ENCODE measurements at places on chromosomes 7 and 10. TPM values are rescaled to one million over a fixed set of nuclear protein-coding genes. Genes with fewer than 3 reads are reported as not detected.

CDK14 gene
- 0.12 TPM for total RNA-seq

SH2D4B gene
- not detected for total RNA-seq

ARHGAP22 gene
- total RNA-seq: 4.4 TPM

GPR15LG gene
- total RNA-seq: not detected

UNC5B gene
- total RNA-seq: 0.53 TPM

TUBAL3 gene
- total RNA-seq: 0.49 TPM

PRRT4 gene
- total RNA-seq: 0.41 TPM

FBXL15 gene
- total RNA-seq: 8.2 TPM

PRKAR2B gene
- total RNA-seq: 3.7 TPM

AKR1B15 gene
- 39.2 TPM for total RNA-seq

CPA1 gene
- total RNA-seq: not detected

BLNK gene
- total RNA-seq: not detected

RBAK gene
- 5.8 TPM for total RNA-seq

TRIL gene
- not detected for total RNA-seq

HOXA11 gene
- total RNA-seq: 0.67 TPM

EVX1 gene
- total RNA-seq: 0.07 TPM

SPDYE2B gene
- total RNA-seq: not detected

PRR15 gene
- 1.3 TPM for total RNA-seq

ANK3 gene
- total RNA-seq: 0.47 TPM

GIMAP2 gene
- total RNA-seq: not detected

GDF2 gene
- total RNA-seq: not detected

AKR1C8 gene
- total RNA-seq: not detected

TMEM236 gene
- 0.12 TPM for total RNA-seq

IGFBP1 gene
- 30.8 TPM for total RNA-seq

SPDYE3 gene
- not detected for total RNA-seq

OR2A12 gene
- total RNA-seq: not detected

HOGA1 gene
- 0.91 TPM for total RNA-seq

OPALIN gene
- not detected for total RNA-seq

JAZF1 gene
- total RNA-seq: 6.1 TPM

FAM200A gene
- total RNA-seq: 5.7 TPM

SLC16A9 gene
- total RNA-seq: 0.07 TPM

TFPI2 gene
- 255 TPM for total RNA-seq

MRPL32 gene
- 91.4 TPM for total RNA-seq
